ENCODE measurements at places on chromosomes 3 and 15.

- DNase-seq, result no peak
Measured at GRCh38 chr3:15345608-15346137, 13.3 kb upstream of the SH3BP5 start.

DNA sequence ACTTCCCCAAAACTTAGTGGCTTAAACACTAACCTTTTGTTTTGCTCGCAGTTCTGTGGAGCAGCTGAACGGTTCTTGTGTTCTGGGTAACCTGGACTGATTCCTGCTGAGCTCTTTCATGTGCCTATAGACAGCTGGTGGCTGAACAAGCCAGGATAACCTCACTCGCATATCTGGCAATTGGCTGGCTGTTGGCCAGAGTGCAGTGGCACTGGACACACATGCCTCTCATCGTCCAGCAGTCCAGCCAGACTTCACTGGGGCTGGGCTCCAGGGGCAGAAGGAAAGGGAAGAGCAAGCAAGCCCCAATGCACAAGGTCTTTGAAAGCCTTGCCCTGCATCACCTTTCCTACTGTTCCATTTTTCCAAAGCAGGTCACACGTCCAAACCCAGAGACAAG lies 53.6 kb upstream of the GATA2 start:
- no peak for DNase-seq

GRCh38 chr15:44315126-44315525 lies 26.6 kb downstream of the GOLM2 start:
- DNase-seq, result no peak

- no peak for DNase-seq
Measured at GRCh38 chr3:184335291-184335660, 2.1 kb upstream of the FAM131A start.

GRCh38 chr15:90087454-90088154 lies 14.7 kb downstream of the IDH2 start:
- peak; percentile 65 for DNase-seq

GRCh38 chr3:156299569-156299968 lies 179.2 kb downstream of the KCNAB1 start:
- DNase-seq, result no peak

- no peak for DNase-seq
Measured at GRCh38 chr3:132231633-132232032, 85.6 kb upstream of the ACP3 start.

DNA sequence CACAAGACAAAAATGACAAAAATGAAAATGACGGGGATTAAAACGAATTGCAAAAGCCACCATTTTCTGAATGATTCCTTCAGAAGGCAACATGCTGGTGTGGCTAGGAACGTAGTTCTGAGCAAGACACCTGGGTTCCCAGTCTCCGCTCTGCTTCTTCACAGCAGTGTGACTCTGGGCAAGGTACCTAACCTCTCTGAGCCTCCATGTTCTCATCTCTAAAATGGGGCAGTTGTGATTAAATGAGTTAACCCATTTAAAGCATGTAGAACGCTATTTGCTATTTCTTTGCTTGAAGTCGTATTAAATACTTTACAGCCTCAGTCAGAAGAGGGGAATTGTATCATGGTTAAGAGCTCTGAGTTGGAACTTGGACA lies 23.6 kb downstream of the BHLHE40 start:
- no peak for DNase-seq

DNA sequence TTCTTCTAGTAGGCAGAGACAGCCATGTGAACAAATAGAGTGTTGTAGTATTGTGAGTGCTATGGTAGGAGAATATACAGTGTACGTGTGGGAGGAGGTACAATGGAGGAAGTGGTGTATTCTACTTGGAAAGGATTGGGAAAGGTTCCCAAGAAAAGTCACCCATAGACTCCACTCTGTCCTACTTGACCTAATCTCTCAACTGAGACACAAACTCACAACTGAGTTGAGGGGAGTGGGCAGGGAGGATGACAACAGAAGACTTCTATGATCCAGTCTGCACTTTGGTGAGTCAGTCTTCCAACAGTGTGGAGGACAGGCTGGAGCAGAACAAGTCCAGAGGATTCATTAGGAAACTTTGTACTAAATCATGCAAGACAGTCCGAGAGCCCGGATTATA lies 28.8 kb upstream of the AQP9 start:
- DNase-seq, result no peak

DNA sequence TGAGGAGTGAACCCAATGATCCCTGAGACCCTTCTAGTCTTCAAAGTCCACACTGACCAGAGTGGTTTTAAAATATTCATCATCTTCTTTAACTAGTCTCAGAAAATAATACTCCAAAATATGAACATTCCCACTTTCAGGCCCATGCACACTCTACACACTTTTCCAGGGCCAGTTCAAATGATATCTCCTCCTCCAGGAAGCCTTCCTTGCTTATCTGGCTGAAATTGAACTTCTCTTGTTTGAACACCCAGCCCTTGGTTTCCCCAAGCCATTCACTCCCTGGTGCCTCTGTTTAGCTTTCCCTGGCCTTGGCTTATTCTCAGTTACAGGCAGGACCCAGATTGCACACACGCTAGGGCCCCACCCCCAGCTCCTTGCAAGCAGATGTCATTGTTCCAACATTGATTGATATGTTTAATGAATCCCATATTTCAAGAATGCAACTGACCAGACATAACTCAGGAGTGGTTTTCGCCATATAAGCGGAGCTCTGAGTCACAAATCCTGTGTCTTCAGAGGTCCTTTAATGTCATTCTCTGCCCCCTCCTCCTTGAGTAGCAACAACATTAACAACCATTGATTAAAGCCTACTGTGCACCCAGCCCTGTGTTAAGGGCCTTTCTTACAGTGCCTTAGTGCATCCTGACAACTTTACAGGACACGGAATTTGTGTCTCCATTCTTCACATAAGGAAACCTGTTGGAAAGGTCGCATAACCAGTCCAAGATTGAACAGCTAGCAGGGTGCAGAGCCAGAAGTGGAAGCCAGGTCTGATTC lies 2.1 kb downstream of the ITGA11 start:
- no peak for DNase-seq

DNA sequence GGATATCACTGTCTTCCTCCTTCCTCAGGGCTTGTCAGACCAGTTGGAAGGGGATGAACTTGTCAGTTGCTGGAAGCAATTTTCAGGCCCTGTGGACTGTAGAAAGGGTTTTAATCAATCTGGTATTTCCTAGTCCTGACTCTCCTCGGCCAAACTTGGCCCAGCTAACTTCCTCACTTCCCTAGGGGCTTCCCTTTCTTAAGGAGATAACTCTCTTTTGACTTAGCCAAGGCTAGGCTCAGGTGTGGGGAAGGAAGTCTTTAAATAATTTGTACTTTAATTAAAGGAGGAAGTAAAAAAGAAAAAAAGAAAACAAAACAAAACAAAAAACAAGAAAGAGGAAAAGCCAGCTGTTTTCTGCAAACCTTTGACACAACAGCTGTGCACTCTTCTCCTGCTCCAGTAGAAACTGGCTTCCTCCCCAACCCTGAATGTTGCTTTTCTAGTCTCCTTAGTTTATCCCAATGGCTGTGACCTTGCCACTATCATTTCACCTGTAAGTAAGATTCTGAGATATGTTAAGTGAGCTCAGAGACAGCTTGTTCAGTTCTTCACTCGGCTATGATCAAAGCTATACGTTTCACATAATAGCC lies 53.0 kb upstream of the ST3GAL6 start:
- no peak for DNase-seq

DNA sequence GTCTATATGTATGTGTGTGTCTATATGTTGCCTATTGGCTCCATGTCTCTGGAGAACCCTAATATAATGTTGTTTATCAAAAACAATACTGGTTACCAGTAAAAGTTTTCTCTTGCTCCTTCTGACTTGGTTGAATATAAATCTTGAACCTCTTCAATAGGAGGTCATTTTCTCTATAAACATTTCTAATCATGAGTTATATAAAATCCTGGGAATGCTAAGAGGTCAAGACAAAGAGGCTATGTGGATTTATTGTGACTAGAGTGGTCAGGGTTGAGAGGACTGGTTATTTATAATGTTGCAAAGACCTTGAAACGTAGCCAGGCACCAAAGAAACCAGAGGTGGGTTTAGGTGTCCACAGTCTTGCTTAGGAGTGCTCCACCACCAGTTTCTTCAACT lies 1.2 kb upstream of the MINDY4B start:
- no peak for DNase-seq
